Stimulated activated naive CD8-positive, alpha-beta T cell treated with anti-CD3 and anti-CD28 coated beads, Interleukin-15, Interleukin-2, amounts not matched to agents 100 U/mL and 50 U/mL, for 24 hours (primary cell): ENCODE measurements at places on chromosomes 4 and X.

DNA sequence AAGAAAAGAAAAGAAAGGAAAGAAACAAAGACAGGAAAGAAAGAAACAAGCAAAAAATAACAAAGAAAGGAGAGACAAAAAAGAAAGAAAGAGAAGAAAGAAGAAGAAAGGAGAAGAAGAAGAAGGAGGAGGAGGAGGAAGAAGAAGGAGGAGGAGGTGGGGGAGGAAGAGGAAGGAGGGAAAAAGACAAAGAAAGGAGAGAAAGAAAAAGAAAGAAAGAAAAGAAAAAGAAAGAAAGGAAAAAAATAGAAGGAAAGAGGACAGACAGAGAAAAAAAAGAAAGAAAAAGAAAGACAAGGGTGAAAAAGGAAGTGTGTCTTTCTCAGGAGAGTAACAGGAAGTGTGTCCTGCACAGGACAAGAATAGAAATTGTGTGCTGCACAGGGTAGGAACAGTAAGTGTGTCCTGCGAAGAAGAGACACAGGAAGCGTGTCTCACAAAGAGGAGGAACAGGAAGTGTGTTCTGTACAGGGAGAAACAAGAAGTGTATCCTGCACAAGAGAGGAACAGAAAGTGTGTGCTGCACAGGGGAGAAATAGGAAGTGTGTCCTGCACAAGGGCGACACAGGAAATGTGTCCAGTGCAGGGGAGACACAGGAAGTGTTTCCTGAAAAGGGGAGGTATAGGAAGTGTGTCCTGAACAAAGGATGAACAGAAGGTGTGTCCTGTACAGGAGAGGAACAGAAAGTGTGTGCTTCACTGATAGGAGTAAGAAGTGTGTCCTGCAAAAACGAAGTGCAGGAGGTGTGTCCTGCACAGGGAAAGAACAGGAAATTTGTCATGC, 101.2 kb downstream of the ARSF start:
- DNase-seq = no peak

GRCh38 chr4:173367285-173367684, 3.5 kb upstream of the SAP30 start:
- DNase-seq = no peak

DNA sequence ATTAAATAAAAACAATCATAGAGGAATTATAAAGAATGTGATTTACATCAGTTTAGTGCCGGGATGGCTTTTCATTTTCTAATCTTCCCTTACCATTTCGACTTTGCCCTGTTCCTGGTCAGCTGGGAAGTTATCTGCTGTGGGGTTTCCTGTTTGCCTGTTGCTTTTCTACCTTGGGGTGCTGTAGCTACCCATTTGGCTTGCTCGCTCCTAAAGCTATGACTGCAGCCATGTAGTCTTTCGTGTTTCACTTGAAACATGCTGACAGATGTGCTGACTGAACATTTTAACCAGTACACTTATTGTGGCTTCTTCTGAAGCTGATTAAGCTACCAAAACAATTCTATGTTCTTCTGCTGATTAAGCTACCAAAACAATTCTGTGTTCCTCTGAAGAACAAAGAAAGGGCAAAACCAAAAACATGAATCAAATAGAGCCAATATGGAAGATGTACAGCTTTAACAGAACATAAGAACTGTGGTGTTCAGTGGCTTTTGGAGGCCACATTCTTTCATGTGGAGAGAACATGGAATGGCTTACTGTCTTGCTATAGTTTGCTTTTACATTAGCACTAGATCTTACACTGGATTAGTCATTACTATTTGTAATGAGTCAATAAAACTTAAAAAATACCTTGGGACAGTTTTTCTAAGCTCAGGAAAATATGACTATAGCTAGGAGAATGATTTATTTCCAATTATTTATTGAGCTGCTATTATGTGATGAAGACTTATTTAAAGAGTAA, 440.4 kb downstream of the SPRY1 start:
- no peak for DNase-seq

- DNase-seq = peak; percentile 39
Measured at GRCh38 chr4:142817442-142817841, 28.7 kb downstream of the INPP4B start.

DNA sequence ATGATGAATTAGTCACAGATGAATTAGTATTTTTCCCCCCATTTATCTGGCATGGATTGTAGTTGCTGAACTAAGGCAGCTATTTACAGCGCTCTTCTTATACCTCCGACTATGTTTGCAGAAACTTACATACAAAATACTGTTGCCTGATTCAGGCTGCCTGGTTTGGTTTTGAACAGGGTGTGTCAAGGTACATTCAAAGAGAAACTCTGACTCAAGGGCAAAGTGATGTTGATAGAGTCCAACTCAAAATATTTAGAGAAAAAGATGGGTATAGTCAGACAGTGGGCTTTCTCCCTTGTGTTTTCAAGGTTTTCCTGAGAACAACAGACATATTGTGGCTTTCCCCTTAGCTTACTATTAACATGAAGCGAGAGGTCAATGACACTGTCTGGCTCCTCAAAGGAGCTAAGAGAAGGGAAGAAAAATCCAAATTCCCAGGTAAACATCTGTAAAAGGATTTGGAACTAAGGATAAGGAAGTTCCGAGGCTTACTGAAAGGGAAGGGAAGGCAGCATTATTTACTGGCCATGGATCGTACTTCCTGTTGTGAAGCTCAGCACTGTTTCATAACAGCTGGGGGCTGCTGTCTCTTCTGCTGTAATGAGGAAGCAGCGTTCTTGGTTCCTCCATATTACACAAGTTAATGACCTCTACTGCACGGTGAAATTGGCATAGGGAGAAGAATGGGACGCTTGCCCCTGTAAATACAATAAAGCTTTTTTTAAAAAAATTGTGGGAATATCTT, 30.9 kb downstream of the FAM9C start:
- no peak for DNase-seq

GRCh38 chr4:132275583-132276121, 873.4 kb upstream of the PCDH10 start:
- no peak for DNase-seq
